Stimulated activated CD4-positive, alpha-beta T cell treated with anti-CD3 and anti-CD28 coated beads, Interleukin-4, amount 100 ng/mL, for 24 hours (primary cell): ENCODE measurements at places on chromosomes 12 and 14.
A peak's percentile ranks its signal among the peaks of the same experiment; 100 is the strongest.

- DNase-seq = no peak
Observed at GRCh38 chr12:40208707-40209446, 15.9 kb upstream of the LRRK2 start.

DNA sequence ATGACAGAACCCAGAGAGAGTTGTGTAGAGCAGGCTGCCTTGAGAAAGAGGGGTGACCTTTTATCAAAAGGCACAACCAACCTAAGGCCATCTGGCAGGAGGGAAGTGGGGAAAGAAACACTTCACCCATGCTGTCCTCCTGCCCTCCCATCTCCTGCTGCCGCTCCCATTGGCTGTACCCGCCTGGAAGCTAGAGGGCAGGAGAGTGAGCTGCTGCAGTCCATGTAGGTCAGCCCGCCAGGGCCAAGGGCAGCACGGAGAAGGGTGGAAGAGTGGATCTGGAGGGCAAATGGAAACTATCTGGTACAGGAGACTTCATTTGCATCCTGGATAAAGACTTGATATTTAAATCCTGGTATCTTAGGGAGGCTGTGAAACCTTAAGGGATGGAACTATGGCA, 11.5 kb upstream of the CABP1 start:
- DNase-seq = no peak

DNA sequence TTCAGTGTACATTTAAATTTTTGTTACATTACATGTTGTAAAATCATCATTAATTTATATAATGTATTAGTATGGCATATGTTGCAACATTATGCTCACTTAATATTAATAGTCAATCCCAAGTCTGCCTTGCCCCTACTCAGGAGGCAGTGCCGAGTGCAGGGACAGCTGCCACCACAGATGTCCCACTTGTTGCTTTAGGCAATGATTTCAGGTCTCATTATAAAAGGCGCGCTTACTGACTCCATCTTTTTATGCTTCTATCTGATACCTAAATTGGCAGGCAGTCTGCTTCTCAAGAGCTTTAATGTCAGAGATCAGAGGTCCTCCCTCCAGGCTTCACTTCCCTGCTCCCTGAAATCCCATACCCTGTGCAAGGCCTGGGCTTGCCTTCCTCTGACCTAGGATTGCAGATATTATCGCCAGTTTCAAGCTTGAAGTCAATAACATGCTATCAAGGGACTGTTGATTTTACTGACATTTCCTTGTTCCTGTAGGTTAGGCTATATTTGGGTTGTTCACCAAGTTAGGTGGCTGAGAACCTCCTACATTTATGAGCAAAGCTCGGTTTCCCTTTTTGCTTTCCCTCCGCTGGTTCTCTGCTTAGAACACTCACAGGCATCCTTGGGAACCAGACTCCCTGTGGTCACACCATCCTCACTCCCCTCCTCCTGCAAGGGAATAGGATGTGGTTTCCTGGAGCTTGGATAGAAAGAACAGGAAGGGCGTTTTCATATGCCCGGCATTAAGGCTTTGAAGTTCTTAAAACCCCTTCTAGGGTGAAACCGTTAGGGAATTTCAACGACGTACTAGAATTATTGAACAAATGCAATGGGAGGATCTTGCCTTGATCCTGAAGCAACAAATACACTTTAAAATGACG, 208.4 kb upstream of the FKBP4 start:
- DNase-seq = no peak

- DNase-seq = peak; percentile 66
Observed at GRCh38 chr12:55707841-55708694, at the start of gene ITGA7. TSS of gene ITGA7 (minus strand) at chr12:55707904. CDS start at chr12:55707682, 222 bp downstream.

DNA sequence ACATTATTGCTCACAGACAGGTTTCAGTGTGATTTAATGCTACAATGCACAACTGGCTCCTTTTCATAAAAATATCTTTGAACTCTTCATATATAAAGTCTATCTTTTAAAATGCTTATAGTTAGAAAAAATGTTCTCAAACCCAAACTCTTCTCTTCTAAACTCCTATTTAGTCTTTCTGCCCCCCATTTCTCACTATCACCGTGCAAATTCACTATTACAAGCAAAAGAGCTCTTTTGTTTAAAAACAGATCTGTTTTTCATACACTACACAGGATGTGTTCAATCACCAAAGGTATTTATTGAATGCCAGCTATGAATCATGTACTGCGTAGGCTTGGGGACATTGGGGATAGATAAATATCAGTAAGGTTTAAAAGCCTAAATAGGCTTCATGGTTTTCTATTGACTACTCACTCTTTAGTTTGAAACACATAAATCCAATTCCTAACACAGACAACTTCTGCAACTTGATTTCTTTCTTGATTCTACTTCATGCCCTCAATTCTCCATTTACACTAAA, 692.3 kb downstream of the C12orf50 start:
- no peak for DNase-seq

- no peak for DNase-seq
Observed at GRCh38 chr12:2447861-2448260, 346.9 kb upstream of the FKBP4 start.
